NCI-H187 treated with DMSO at 0.1 percent for 48 hours (cell line): ENCODE measurements at places on chromosomes 3 and 15.
A peak's percentile ranks its signal among the peaks of the same experiment; 100 is the strongest.

DNA sequence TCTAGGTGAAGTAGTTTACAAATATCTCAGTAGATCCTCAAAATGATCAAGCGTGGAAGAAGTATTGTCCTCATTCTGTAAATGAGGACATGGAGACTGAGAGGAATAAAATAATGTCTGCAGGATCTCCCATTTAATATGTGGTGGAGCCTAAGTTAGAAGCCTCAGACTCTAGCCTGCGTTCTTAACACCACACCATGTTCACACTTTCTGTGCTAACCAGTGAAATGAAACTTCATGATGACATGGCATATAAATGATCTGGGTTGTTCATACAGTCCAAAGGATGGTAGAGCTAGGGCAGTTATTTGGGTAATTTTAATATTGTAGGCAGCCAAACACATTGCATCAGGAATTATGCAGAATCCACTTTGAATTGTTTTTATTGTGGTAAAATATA, 25.1 kb upstream of the APH1B start:
- DNase-seq: no peak

DNA sequence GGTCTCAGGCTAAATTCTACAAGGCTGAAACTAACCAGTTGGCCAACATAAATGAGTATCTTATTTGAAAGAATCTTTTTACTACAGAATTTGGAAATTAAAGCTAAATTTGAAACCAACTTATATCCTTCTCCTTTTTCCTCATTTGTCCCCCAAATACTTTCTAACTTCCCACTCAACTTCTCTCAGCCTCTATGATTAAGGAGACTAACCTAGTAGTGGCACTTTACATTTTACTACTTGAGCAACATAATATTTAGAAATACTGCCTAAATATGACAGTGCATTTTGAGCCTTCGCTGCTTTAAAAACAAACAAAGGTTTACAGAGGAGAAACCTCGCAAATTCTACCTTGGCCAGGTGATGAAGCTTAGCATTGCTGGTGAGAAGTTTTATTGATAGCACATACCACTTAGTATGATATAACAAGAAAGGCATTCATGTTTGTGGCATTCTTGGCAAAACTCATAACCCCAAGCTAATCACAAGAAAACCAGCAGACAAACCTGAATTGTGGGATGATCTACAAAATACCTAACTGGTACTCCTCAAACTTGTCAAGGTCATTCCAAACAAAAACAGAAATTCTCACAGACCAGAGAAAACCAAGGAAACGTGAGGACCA, 432.1 kb upstream of the CFAP20DC start:
- no peak for DNase-seq

GRCh38 chr3:86244905-86245304, 746.0 kb downstream of the VGLL3 start:
- DNase-seq: no peak

- no peak for DNase-seq
Measured at GRCh38 chr3:183069086-183069485, 30.2 kb downstream of the MCCC1 start.

DNA sequence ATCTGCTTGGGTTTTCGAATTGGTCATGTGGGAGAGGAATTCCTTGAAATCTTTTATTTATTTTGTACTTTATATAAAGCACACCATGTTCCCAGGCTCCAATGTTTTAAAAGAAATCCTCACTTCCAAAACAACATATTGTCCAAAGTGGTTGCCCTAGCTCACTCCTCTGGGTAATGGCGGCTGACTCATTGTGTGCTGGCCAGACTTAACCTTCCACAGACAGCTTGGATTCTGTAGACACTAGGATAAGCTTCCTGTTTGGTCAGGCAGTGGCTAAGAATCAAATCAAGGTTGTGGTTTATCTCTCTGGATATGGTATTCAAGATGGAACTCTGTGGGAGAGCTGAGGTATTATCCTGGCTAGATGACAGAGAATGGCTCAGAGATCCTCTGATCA, 55.8 kb upstream of the FAM98B start:
- DNase-seq: no peak

DNA sequence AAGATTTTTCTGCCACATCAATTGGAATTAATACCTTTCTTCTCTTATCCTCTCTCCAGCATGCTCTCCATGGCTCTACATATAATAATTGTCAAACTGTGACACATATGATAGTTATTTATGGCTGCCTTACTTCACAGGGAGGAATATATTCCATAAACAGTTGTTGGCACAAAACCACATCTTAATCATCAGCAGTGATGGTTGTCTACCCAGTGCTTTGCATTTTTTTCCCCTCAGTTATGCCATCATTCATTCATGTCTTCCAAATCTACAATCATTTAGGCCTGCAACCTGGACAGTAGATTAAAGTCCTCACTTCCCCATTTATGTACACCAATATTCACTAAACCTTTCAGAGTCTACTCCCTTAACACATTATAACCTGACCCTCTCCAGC, 107.7 kb downstream of the THRB start:
- no peak for DNase-seq

DNA sequence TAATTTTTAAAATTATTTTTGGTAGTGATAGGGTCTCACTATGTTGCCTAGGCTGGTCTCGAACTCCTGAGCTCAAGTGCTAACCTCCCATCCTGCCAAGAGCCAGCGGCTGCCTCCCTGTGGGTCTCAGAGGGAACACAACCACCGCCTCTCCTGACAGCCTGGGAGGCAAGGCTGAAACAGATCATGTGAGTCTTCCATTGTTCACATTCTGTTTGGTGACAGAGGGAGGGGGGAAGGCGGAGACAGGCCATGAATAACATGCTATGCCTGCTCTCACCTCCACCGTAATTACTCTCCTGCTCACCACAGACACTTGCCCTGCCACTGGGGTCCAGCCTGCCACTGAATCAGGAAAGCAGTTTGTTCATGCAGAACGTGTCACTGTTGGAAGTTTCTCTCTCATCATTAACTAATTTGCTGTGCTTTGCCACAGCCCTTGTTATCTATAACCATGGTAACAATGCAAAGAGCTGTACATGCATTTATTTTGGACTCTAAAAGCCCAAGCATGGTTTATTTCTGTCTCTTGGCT, 78.4 kb upstream of the RASGRF1 start:
- DNase-seq: peak; percentile 8

- DNase-seq: no peak
Measured at GRCh38 chr3:130854208-130854864, 39.5 kb upstream of the ATP2C1 start.

DNA sequence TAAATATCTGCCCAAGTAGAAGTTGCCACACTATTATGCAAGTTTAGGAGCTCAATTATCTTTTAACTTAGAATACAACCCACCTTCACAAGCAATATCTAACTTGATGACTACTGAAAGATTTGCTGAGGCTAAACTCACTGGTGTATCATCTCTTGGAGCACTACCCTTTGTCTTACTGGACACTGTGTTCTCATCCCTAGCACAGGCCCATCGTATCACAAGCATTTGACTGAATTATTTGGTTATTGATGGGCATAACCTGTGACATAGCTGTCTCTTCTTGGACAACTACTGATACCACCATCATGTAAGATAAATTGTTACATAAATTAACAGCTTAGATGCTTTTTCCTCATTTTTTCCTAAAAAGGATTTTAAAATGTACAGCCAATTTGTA, 216.2 kb upstream of the THBS1 start:
- DNase-seq: no peak

DNA sequence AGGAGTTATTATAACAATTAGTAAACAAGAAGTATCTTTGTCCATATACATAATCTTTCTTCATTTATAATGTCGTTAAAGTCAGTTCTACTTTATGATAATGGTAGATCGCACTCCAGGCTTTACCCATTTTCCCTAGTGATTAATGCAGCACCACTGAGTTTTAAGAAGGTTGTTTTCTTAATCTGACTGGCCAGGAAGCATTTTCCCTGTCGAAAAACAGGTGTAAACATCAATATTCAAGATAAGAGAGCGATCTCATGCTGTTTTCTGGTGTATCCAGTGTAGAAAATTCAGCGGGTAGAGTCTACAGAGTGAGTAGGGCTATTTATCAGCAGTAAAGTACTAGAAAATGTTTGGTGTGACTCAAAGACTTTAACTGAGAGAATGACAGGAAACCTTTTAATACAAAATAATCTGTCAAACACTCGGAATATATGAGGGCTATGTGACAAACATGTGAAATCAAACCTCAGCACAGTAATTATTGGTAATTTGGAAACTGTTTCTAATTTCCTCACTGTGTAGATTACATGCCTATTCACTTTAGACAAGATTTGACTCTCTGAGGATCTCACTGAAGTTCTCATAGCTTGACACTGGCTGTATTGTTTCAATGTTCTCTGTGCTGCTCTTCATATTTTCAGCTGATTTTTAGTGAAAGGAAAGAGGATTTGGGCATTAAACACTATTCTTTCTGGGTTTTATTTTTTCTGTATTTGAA, 1013.2 kb downstream of the VGLL3 start:
- no peak for DNase-seq

GRCh38 chr15:47588958-47589357, 128.3 kb upstream of the SEMA6D start:
- DNase-seq: no peak
